M059J (cell line): ENCODE measurements at places on chromosomes 7 and 10.
A peak's percentile ranks its signal among the peaks of the same experiment; 100 is the strongest.

GRCh38 chr10:72727130-72727529 is 35.2 kb downstream of the MCU start:
- DNase-seq, result no peak

DNA sequence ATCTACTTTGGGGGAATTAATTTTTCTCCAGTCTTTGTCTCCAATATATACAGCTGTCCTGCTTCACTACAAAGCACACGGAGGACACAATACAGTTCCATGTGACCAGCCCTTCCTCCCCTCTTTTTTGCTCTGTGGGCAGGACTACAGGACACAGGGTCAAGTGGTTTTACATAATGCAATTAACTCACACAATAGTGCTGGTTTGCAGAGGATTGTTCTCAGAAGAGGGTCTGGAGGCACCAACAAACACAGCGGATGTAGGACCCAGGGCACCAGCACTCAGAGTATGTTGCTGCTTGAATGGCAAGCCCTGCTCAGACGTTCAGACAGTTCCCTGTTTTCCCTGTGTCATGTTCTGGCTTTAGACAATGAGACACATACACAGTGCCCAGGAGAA is 52.0 kb upstream of the NPTX2 start:
- no peak for DNase-seq

DNA sequence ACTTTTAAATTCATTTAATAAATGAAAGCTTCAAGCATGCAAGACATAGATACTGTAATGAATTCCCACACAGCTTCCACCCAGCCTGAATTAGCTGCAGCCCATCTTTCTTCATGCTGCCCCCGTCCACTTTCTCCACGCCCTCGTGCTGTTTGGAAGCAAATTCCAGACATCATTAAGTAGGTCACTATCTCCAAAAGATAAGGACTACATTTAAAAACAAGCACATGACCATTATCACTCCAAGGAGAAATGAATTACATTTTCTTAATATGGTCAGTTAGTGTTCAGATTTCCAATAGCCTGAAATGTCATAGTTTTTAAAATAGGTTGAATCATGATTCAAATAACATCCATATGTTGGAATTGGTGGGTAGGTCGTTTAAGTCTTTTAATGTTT is 24.3 kb downstream of the LMTK2 start:
- no peak for DNase-seq

GRCh38 chr7:100407285-100408180 is 21.0 kb downstream of the ZCWPW1 start:
- DNase-seq, result peak; percentile 85

DNA sequence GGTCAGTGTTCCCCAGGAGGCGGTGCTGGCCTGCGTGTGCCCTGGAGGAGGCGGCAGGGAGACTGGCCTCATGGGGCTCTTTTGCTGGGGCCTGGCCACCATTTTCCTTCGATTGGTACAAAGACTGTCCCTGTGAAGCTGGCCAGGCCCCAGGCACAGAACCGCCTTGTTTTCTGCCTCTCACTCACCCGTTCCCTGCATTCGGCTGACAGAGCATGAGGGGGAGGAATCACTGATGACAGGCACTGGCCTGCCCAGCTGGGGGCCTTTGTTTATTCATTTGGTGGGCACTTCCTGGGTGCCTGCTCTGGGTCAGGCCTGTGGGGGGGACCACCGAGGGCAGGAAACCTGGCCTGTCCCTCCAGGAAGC is 139.2 kb downstream of the FAM53B start:
- no peak for DNase-seq

DNA sequence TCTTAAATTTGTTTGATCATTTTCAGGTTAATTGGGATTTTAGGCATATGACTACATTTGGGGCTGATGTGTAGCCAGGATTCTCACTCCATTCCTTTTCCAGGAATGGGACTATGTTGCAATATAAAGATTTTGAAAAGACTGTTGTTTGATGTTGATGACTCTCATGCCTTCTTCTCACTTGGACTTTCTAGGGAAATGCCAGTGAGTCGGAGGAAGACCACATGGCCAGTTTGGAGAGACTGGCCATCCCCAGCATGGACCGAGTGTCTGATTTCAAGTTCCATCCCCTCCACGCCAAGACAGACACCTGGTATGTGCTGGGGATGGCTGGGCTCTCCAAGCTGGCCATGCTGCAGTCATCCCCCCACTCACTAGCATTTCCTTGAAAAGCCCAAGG is 5.5 kb downstream of the IGFBP3 start:
- DNase-seq, result no peak

DNA sequence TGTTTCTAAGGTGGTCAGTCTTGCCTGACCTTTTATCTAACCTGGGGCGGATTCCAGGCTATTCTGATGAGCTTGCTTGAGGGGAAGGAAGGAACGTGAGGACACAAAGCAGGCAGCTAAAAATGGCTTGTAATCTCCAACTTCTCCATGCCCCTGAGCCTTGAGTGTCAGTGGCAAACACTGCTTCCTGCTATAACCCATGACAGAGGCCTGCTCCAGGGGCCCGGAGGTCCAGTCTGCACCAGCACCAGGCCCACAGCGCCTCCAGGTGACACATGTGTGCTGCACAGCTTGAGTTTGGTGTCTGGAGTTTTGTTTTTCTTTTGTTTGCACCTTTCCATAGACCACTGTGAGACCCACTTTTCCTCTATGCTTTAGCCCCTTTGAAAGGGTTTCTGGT is 207.9 kb downstream of the PAXIP1 start:
- peak; percentile 3 for DNase-seq

DNA sequence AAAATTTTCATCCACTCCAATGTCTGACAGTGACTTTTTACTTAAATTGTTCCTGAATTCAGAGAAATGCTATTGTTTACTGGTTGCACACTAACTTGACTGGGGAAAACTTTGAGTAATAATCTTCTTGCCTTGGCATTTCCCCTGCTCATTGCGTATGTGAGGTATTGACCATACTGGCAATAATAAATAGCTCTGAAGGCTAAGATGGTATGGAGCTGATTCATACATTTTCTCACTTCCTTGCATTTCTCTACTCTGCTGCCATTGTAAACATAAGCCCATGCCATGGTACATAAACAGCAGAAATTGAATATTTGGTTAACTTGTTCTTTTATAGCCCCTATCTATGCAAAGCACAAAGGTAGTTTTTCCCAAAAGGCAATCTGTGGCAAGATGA is 290.0 kb downstream of the RNLS start:
- no peak for DNase-seq

DNA sequence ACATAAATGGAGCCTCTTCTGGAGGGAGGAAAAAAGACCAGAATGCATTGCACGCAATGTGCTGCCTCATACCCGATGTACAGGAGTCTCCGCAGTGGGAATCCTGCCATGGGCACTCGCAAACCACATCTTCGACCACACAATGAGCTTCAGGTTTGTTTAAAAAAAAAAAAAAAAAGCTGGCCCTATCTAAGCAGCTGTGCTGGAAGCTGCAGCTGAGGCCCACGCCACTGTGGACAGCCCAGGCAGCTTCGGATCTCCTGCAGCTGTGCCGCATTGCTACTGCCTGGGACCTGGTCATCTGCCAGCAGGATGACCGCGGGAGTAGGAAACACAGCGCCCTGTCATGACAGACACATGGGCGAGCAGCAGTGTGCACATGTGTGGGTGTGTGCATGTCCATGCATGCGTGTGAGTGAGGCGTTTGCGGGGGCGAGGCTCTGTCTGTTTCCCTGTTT is 26.0 kb downstream of the EN2 start:
- DNase-seq, result no peak

- no peak for DNase-seq
These were observed 180.9 kb upstream of the LYZL1 start for GRCh38 chr10:29107866-29108498.

GRCh38 chr7:98058186-98058585 is 48.5 kb upstream of the LMTK2 start:
- DNase-seq, result no peak

- DNase-seq, result no peak
These were observed 121.7 kb downstream of the ABCA13 start for GRCh38 chr7:48292949-48293348.

DNA sequence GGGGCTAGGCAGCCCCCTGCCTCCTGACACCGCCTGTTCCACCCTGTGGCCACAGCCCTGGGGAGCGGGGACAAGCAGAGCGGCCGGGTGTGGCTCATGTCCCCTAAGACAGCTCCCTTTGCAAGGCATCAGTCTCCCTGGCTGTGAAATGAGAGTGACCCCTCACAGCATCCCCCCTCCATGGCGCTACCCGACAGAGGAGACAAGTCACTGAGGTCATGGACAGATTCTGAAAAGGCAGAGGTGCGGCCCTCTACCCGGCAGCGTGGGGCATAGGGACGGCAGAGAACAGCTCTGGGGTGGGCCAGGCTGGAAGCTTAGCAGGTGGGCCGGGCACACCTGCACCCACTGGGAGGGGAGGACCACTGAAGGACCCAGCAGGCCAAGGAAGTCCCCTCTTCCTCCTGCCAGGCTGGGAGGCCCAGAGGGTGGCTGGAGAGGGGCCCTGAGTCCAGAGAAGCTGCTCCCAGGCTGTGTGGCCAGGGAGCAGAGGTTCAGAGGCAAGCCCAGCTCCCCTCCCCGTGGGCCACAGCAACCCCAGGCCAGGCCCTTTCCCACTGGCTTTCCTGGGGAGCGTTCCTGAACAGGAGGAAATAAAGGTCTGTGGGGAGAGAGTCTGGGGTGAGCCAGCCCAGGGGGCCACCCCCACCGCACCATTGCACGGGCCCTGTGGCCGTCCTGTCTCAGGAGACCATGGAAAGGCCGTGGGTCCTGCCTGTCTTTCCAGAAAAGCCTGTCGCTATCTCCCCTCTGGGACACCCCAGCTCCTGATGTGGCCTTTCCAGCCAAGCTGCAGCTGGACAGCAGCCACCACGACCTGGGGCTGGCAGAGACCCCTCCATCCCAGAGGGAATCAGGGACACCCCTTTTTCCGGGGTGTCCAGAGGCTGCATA is 1.7 kb downstream of the ADAP1 start:
- DNase-seq, result no peak

DNA sequence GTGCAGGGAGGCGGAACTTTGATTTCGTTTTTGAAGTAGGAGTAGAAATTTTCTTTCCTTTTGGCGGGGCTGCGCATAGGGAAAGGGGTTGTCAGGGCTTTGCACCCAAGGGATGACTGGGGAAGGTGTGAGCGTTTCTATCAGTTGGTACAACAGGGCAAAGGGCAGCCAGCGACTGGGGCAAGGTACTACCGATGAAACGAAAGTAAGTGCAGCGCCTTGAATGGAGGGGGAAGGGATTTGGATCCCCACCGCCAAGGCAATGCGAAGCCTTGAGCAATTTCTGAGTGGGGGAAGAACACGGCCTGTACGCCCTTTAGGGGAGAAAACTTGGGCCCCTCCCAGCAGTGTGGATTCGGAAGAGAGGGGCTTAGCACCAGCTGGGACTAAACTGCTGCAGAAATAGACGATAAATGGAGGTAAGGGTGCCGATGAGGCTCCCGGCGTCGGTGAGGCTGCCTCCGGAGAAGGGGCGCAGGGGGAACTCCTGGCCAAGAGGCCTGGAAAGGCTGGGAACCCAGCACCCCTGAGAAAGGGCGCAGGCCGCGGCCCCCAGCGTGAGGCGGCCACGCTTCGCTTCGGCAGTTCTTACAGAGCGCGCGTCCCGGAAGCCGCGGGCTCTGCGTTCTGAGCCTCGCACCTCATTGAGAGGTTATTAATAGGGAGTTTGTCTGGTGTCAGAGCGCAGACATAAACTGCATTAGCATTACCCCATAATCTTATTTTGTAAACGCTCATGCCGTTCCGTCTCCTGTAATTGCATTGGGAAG is 10.0 kb upstream of the TLX1 start:
- DNase-seq, result no peak

GRCh38 chr10:124204726-124205125 is 111.3 kb upstream of the CHST15 start:
- DNase-seq, result no peak

DNA sequence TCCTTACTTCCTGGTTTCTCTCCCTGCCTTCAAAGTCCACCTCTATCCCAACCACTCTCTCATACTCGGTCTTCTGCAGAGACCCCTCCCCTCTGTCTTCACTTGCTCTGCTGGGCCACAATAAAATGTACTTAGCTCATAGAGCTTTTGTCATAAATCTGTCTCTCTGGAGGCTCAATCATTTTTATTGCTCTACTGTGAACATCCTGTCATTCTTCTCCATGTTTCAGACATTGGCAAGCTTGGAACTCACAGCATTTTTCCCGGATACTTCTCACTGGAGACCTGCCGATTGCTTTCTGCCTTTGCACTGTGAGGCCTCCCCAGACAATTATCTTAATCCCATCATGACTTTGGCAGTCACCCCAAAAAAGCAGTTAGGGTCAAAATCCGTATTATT is 192.3 kb upstream of the ZMIZ1 start:
- no peak for DNase-seq

DNA sequence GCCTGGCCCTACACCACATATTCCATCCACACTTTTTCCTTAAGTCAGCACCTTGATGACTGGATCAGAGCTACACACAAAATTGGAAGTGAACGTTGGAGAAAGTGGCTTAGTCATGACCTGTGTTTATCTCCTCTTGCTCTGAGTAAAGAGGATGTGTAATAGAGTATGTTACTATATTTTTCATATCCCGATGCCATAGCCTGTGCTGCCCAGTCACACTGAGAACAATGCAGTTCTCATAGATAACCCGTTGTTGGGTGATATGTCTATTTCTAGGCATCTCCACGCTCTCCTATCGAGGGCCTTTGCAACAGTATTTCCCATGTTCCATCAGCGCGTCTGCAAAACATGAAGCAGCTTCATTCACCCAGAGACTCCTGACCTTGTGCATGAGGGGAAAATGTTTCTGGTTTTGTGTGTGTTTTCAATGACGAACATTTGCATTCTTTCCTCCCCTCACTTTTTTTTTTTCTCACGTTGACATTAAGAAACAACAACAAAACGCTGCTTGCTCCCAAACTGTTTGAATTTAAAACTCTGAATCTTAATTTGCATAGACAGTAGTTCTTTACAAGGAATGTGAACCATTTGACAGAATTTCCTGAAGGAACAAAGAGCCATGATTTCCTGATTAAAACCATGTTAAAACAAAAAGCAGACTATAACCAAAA is 43.4 kb downstream of the GRK5 start:
- DNase-seq, result peak; percentile 92

GRCh38 chr10:18217577-18217976 is 77.4 kb downstream of the CACNB2 start:
- DNase-seq, result no peak

- DNase-seq, result peak; percentile 5
These were observed 74.2 kb downstream of the MINPP1 start for GRCh38 chr10:87578842-87579401.

GRCh38 chr10:91598211-91598977 is 34.5 kb downstream of the PPP1R3C start:
- DNase-seq, result peak; percentile 88

GRCh38 chr7:122383934-122384333 is 79.4 kb upstream of the FEZF1 start:
- no peak for DNase-seq

- no peak for DNase-seq
These were observed 138.0 kb upstream of the STK17A start for GRCh38 chr7:43444711-43445578.

- DNase-seq, result peak; percentile 56
These were observed 113.7 kb downstream of the LRMDA start for GRCh38 chr10:75544993-75545706.

- peak; percentile 24 for DNase-seq
These were observed 22.3 kb upstream of the RHBDD2 start for GRCh38 chr7:75856536-75856935.
